Glomerular endothelial cell (primary cell): ENCODE measurements at places on chromosomes 2 and 18.

- no peak for DNase-seq
Observed at GRCh38 chr2:233082222-233082930, 22.2 kb downstream of the INPP5D start.

DNA sequence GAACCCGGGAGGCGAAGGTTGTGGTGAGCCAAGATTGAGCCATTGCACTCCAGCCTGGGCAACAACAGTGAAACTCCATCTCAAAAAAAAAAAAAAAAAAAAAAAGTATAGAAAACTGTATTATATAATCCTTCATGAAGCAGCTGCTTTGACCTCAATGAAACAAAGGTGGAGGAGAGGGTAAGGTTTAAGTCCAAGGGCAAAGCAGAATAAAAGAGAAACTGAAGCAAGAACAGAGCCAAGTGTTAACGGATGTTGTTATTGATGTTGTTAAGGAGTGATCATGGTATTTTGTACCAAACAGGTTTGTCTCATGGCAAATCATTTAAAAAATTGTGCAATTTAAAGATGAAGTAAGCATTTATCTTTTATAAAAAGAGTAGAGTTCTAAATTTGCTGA lies 7.4 kb downstream of the RAPH1 start:
- DNase-seq, result no peak

- no peak for DNase-seq
Observed at GRCh38 chr2:26011990-26012856, 21.7 kb upstream of the RAB10 start.

DNA sequence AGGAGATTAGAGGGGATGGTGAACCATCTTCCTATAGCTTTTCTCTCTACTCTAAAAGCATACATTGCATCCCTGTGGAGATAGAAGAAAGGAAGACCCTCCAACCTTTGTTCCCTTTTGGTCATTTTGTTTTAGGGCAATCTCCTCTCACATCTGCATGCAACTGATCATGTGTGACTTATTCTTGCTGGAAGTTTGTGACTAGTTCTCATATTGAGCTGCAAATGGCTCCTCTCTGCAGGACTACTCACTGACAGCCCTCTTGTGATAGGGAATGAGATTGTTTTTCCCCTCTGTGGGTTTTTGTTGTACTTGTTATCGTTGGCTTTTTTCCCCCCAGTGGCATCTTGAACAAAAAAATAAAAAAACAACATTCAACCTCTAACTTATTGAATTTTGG lies 416.0 kb upstream of the CNTNAP5 start:
- DNase-seq, result no peak

DNA sequence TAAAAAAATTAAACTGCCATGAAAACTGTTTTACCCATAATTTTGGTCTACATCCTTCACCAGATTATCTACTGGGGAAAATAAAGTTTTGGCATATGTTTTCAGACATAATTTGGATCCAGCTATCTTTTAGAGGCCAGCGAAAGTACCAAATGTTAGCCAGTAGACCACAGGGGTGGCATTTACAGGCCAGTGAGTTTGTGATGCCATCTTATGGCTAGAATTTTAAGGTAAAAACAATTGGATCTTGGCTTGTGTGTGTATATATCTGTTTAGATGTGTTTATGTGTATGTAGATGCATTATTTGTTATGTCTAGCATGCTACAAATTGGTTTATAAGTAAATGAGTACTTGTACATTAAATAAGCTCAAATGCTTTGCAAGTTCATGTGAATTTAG lies 322.6 kb downstream of the ASXL3 start:
- DNase-seq, result no peak

GRCh38 chr2:39731546-39731945 lies 47.5 kb downstream of the THUMPD2 start:
- DNase-seq, result no peak

GRCh38 chr2:25673300-25674076 lies at the start of gene DTNB:
TSS of gene DTNB (minus strand) at chr2:25673577. CDS start at chr2:25652660, 20,917 bp downstream.
- no peak for DNase-seq

GRCh38 chr2:74418312-74418711 lies 3.1 kb downstream of the C2orf81 start:
- DNase-seq, result no peak

DNA sequence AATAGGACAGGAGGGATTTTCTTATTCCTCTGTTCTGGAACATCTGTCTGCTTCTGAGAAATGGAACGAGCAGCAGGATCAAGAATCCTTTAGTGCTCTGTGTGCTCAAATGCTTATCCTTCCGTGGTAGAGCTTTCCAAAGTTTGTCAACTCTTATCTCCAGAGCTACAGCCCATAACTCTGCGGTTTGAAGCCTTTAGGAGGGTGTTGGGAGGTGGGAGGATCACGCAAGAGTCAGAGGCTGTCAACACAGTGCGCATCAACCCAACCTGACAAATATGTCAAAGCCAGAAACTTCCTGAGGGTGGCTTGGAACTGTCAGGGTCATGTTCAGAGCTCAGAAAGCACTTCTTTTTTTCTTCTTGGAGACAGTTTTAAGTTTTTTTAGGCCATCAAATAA lies 95.9 kb downstream of the CRIM1 start:
- DNase-seq, result no peak

- no peak for DNase-seq
Observed at GRCh38 chr2:86049529-86049928, 56.2 kb downstream of the POLR1A start.

- DNase-seq, result no peak
Observed at GRCh38 chr18:48477348-48477747, 61.5 kb upstream of the CTIF start.

GRCh38 chr2:178632729-178633128 lies 152.5 kb downstream of the PLEKHA3 start:
- no peak for DNase-seq

DNA sequence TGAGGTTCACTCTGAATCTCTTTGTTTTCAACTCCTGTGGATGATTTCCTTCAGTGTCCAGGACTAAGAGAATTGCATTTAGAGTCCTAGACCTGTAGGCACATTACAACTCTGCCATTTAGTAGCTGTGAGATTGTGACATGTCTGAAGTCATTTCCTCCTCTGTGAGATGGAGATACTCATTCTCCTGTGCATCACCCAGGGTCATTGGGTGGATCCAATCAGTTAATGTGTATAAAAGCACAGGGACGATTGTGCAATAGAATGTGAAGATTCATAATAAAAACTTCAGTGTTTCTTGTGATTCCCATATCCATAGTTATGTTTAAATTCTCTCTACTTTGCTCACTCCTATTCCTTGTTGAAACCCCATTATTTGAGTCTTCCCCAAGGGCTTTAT lies 113.6 kb downstream of the DIS3L2 start:
- DNase-seq, result no peak

DNA sequence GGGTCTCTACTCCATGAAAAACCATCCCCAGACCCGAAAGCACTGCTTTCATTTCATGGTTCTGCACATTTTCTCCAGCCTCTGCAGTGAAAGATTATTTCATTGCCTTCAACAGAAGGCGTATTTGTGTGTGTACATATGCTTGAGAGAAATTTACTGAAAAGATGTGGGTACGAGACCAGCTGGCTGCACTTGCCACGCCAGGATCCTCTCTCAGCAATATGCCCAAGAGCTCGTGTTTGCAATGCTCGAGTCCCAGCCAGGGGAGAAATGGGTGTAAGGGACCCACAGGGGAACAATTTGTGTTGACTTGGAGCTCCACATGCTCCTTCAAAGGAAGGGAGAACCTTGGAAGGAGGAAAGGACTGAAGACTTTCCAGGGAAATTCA lies 37.3 kb downstream of the TMEM177 start:
- no peak for DNase-seq

DNA sequence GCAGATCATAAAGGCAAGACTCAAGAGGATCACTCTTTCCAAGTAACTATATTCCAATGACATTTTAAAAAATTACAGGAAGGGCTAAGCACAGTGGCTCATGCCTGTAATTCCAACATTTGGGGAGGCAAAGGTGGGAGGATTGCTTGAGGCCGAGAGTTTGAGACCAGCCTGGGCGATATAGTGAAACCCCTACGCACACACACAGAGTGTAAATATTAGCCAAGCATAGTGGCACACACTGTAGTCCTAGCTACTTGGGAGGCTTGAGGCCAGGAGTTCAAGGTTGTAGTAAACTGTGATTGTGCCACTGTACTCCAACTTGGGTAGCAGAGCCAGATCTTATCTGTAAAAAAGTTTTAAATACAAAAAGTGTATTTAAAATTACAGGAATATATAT lies 450.2 kb upstream of the NRP2 start:
- DNase-seq, result no peak

DNA sequence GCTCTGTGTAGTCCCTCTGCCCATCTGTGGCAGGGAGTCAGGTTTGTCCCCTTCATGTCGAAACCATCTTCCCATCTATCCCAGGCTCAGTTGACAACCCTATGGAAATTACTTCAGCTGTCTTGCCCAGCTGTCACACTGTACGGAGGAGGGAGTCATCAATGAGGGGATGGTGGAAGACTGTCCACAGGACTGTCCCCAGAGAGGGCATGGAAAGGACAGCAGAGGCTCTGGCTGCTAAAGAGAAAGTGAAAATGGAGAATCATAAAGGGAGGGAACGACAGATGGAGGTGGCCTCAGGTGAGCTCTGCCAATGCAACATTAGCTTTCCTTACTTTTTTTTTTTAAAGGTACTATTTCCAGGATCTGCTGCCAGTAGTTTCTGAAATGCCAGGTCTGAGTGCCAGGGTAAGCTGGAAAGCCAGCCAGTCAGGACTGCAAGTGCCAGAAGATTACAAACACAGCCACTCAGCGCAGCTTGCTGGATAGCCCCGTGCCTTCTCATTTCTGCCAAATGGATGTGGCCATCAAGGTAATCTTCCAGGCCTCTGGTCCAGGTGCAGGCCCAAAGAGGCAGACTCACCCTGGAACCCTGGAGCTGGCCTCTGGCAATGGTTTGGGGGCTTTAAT lies 192.8 kb downstream of the AGPS start:
- DNase-seq, result no peak

GRCh38 chr18:1147730-1148129 lies 243.1 kb downstream of the ADCYAP1 start:
- DNase-seq, result no peak
